Activated CD4-positive, alpha-beta memory T cell treated with anti-CD3 and anti-CD28 coated beads for 36 hours (primary cell): ENCODE measurements at places on chromosomes 2 and 18. TPM values are rescaled to one million over a fixed set of nuclear protein-coding genes. Genes with fewer than 3 reads are reported as not detected.

Gene STARD7
- 173 TPM for total RNA-seq

Gene UGT1A4
- total RNA-seq = not detected

Gene NEU4
- 0.36 TPM for total RNA-seq

Gene SERPINB11
- total RNA-seq = not detected

Gene FN1
- total RNA-seq = 0.50 TPM

Gene GKN1
- total RNA-seq = not detected

Gene FBXO36
- total RNA-seq = 1.5 TPM

Gene CCBE1
- not detected for total RNA-seq

DNA sequence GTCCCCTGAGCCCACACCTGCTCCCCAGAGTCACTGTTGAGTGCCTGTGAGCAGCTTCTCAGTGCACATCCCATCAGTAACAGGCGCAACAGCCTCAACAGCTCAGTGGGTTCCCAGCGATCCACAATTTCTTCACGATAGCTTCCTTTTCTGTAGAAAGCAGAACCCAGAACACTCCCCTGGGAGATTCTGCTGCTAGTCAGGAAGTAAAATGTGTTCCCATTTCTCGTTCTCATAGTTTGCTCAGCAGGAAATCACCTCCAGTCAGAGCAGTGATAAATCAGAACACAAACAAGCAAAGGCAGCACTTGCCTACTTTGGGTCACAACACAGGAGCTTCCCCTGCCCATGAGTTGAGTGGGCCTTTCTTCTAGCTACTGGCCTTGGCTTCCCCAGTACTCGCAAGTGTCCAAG lies 48.9 kb upstream of the ATG16L1 start:
- no peak for DNase-seq

DNA sequence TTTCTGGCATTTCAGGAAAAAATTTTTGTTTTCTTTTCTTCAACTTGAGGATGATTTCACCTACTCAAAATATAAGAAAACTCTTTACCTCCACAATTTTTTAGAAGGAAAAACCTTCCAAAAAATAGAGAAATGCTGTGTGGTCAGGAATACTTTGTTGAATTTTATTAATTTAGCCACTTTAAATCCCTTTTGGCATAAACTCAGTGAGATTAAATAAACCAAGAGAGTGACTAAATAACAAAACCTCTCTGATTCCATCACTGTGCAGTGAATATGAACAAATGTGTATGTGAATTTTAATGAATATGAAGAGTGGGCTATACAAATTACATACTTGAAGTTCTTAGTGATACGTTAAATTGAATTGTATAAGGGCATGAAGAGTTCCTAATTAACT lies 25.8 kb upstream of the CYTIP start:
- DNase-seq = no peak

DNA sequence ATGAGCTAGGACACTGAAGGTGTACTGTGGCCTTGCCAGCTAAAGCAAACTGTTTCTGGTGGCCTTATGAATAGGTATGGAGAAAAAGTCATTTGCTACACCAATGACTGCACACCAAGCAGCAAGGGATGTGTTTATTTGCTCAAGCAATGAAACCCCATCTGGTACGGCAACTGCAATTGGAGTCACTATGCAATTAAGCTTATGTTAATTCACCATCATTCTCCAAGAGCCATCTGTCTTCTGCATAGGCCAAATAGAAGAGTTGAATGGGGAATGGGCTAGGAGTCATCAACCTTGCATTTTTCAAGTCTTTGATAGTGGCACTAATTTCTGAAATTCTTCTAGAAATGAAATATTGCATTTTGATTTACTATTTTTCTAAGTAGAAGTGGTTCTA lies 372.0 kb downstream of the KCNJ3 start:
- no peak for DNase-seq

GRCh38 chr2:163182764-163183354 lies 344.3 kb upstream of the KCNH7 start:
- no peak for DNase-seq

DNA sequence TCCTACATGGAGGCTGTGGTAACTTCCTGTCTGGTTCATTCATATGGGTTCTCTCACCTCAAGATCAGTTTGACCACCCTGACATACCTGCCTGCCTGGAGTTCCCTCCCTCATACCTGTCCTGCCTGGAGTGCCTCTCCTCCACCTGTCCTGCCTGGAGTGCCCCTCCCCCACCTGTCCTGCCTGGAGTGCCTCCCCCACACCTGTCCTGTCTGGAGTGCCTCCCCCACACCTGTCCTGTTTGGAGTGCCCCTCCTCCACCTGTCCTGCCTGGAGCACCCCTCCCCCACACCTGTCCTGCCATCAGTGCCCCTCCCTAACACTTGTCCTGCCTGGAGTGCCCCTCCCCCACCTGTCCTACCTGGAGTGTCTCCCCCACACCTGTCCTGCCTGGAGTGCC lies 461.9 kb downstream of the PTPRM start:
- no peak for DNase-seq

DNA sequence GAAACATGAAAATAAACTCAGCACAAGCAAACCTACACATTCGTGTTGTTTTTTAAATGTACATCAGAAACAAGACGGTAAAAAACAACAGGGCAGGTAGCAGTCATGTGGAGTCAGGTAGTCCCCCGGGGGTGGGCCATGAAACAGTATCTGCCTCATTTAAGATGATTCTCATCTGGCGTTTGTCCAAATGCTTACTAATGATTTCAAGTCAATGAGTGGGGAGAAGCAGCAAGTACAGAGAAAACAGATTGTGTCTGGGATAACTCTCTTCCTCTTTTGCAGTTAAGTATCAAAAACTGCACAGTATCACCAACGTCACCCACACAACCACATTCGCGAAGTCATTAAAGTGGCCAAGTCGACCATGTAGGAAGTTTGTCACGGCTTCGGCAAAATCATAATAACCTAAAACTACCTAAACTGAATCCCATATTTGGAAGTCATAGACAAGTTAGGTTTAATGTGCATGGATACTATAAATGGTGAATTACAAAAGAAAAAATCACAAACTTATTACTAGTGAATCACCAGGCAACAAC lies 1.3 kb downstream of the LAPTM4A start:
- peak; percentile 60 for DNase-seq

- DNase-seq = no peak
Measured at GRCh38 chr2:149441255-149441654, 110.9 kb downstream of the LYPD6 start.

- DNase-seq = no peak
Measured at GRCh38 chr2:216717491-216717901, 22.1 kb upstream of the IGFBP5 start.

DNA sequence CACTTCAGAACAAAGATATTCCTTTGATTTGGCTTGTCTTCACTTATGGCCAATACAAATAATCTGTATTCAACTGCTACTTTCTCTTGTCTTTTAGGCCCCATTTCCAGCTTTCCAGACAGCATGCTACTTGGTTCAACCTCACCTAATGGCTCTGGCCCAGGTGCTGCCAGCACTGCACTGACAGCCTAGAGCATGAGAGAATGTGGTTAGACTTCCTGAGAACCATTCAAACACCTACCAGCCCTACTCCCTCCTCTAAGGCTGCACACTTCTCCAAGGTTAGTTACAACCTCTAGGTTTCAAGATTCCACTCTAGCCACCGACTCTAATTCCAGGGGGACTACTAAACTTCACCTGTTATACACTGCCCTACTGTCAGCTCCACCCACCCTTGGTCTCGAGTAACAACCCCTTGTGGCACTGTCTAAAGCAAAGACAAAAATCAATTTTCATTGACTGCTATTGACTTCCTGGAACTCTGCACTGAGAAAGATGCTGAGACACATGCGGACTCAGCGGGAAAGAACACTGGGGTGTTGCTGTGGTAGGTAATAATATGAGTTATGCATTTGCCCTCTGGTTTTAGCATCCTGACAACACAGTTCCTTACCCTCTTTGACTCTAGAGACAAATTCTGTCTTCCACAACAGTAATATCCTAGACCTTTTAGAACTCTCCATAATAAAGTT lies 38.2 kb downstream of the PLEKHM3 start:
- no peak for DNase-seq

GRCh38 chr2:168697668-168698121 lies 104.7 kb upstream of the NOSTRIN start:
- DNase-seq = no peak

- DNase-seq = peak; percentile 60
Measured at GRCh38 chr2:39377226-39377939, 59.7 kb downstream of the MAP4K3 start.

DNA sequence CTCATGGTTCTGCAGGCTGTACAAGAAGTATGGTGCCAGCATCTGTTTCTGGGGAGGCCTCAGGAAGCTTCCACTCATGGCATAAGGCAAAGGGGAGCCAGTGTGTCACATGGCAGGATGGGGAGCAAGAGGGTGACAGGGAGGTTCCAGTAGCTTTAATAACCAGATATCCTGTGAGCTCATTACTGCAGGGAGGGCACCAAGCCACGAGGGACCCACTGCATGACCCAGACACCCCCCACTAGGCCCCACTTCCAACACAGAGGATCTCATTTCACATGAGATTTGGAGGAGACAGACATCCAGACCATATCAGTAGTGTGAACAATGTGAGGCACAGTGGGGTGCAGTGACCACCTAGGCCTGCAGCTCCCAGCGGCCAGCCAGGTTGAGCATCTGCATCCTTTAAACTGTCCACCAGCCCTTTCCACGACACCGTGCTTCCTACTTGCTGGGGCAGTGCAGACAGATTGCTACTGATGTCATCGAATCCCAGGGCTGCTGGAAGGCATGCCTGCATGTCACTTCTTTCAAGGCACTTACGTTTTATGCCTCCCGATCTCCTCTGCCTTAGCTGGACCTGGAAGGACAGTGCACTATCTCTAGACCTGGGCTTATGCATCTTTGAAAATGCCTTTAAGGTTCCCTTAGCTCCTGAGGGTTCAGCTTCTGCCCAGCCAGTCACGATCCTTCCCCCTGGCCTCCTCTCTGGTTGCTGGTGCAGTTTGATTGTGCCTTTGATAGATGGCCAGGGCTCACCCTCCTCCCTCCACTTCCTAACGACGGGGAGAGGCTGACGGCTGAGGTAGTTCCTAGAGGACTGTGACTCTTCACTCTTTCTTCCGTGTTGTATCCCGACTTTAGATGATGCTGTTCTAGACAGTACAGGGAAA lies 174.3 kb downstream of the FAM210A start:
- DNase-seq = no peak
